ENCODE measurements at places on chromosomes 5 and 9.

- DNase-seq: peak; percentile 83
Observed at GRCh38 chr9:105299190-105299854, 54.9 kb downstream of the SLC44A1 start.

DNA sequence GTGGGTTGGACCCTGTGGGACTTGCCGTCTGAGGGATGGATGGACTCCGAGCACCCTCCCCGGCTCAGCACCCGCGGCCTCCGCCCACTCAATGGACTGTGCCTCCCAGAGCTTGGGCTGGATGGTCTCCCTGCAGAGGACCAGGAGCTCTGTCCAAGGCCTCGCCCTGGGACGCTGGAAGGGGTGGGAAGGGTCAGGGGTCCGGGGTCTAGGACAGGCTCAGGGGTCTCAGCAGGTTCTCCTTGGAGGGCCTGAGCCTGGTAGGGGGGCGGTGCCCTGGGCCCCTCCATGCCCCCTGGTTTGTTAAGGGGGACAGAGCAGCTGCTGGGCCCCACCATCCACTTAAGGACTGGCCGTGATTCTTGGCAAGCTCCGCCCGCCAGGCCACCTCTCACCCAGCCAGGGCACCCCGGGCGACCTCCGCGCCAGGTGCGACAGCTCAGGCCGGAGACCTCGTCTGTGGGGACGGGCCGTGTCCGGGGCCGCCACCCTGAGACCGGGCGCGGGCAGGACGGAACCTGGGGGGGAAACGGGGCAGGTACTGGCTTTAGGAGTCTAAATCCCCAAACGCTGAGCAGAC lies 29.2 kb downstream of the EXOC3 start:
- DNase-seq: no peak

GRCh38 chr9:38386319-38386895 lies 6.1 kb upstream of the ALDH1B1 start:
- no peak for DNase-seq

- DNase-seq: peak; percentile 24
Observed at GRCh38 chr5:96459313-96460121, 26.5 kb upstream of the PCSK1 start.

GRCh38 chr5:135456238-135457099 lies 4.3 kb upstream of the TIFAB start:
- peak; percentile 80 for DNase-seq

GRCh38 chr5:136374003-136374402 lies 8.7 kb upstream of the TRPC7 start:
- no peak for DNase-seq

- no peak for DNase-seq
Observed at GRCh38 chr9:17481565-17481964, 97.3 kb upstream of the SH3GL2 start.

DNA sequence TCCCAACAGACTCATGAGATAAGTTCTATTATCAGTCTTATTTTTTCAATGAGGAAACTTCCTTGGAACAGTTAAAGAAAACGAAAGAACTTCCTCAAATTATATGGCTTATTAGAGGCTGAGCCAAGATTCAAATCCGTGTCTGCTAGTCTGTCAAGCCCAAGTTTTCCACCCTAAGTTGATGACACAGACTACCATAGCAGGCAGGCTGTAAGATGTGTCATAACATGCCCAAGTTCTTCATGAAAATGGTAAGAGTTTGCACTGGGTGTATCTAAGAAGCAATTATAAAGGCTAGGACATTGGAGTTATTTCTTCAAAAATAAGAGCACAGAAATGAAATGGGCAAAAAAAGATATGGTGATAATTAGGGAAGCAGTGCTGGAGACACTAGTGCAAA lies 634.5 kb downstream of the BRINP1 start:
- no peak for DNase-seq

GRCh38 chr9:26296910-26297572 lies 595.6 kb downstream of the CAAP1 start:
- peak; percentile 74 for DNase-seq

GRCh38 chr5:2134543-2135292 lies 252.0 kb upstream of the IRX4 start:
- no peak for DNase-seq

GRCh38 chr9:28651050-28651722 lies 1077.9 kb upstream of the C9orf72 start:
- DNase-seq: no peak

DNA sequence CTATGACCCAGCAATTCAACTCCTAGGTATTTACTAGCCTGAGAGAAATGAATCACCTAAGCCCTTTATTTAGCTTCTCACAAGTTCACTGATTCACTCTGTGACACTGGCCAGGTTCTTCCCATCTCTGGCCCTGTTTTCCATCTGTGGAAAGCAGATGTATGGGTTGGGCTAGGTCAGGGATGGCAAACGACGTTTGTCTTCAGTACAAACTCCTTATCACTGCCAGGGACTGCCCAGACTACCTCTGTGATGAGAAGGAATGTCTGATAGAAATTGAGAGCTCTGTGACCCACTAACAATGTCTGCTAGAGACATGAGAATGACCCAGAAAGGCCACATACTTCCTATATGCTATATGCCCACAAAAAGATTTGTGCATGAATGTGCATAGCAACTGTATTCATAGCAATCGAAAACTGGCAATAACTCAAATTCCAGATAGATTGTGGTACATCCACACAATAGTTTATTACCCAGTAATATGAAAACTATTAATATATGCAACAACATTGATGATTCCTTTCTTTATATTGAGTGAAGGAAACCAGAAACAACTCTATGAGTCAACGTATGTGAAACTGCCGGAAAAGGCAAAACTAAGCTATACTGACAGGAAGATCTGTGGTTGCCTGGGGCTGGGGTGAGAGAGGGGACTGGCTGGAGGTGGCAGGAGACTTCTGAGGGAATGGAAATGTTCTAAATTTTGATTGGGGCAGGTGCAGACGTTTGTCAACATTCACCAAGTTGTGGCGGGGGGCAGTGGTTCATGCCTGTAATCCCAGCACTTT lies 32.0 kb upstream of the ADAM19 start:
- DNase-seq: peak; percentile 62

GRCh38 chr5:92207151-92207550 lies 824.0 kb upstream of the ARRDC3 start:
- DNase-seq: no peak

DNA sequence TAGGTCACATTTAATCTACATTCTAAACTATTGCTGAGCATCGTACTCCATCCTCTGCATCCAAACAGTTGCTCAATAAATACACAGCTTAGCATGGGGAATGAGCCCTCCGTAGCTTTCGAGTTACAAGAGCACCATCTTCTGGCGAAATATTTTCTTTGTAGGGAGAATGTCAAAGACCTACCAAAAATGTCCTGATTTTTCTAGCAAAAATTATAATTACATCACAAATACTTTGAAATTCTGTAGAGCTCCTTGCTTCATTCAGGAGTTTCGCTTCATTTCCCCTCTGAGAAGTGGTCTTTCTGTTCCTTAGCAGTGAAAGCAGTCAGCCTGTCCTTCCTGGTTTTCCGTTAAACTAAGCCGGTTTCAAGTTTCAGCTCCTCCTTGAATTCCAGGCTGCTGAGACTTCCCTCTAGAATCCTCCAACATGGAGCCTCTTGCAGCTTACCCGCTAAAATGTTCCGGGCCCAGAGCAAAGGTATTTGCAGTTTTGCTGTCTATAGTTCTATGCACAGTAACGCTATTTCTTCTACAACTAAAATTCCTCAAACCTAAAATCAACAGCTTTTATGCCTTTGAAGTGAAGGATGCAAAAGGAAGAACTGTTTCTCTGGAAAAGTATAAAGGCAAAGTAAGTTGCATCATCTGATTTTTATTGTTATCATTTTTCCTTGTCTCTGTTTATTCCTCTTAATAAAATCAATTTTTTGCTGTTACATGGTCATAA lies at the start of gene GPX8:
Gene GPX8, plus strand, starts transcription at position 409 of the 730 bp plus-strand sequence. Its CDS starts 22 bp downstream, at position 431.
- DNase-seq: peak; percentile 88
